NCI-H1417 (cell line): ENCODE measurements at places on chromosomes 1 and 21.
A peak's percentile ranks its signal among the peaks of the same experiment; 100 is the strongest.

- peak; percentile 63 for DNase-seq
Observed at GRCh38 chr1:78004719-78005447, at the start of gene DNAJB4. TSS of gene DNAJB4 (plus strand) at chr1:78004939. CDS start at chr1:78005111, 172 bp downstream.

GRCh38 chr1:177703888-177704446, 265.9 kb downstream of the SEC16B start:
- DNase-seq: no peak

GRCh38 chr1:227365473-227366431, 47.5 kb upstream of the CDC42BPA start:
- DNase-seq: no peak

GRCh38 chr1:155570593-155570990, 8.0 kb upstream of the ASH1L start:
- no peak for DNase-seq

DNA sequence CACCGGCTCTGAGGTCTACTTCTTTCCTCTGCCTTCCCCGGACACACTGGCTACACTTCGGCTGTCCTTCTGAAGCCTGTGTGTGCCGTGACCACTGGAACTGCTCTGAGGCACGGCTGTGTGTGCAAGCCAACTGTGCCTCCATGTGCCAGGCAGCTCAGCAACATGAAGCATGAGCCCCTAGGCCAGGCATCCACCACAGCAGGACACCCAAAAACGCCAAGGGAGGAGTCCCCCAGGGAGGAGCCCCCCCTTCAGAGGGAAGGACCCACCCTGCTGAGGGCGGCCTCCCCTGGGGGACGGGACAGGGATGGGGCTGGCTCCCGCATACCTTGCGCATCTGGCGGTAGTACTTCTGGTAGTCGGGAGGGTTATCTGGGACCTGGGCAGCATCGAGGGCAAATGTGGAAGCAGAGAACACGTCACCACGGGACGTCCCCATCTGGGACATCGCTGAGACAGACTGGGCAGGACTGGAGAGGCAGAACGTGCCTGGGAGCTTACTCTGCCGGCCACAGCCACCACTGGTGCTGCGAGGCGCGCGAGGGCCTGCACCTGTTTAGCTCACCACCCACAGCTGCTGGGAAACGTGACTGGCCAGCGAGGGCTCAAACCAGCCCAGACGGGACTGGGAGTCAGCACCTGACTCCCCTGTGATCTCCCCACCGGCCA, 20.5 kb downstream of the LSS start:
- DNase-seq: no peak

- no peak for DNase-seq
Observed at GRCh38 chr1:40130892-40131291, 30.3 kb upstream of the RLF start.

- DNase-seq: no peak
Observed at GRCh38 chr21:23130308-23130707, 2132.1 kb downstream of the NCAM2 start.

DNA sequence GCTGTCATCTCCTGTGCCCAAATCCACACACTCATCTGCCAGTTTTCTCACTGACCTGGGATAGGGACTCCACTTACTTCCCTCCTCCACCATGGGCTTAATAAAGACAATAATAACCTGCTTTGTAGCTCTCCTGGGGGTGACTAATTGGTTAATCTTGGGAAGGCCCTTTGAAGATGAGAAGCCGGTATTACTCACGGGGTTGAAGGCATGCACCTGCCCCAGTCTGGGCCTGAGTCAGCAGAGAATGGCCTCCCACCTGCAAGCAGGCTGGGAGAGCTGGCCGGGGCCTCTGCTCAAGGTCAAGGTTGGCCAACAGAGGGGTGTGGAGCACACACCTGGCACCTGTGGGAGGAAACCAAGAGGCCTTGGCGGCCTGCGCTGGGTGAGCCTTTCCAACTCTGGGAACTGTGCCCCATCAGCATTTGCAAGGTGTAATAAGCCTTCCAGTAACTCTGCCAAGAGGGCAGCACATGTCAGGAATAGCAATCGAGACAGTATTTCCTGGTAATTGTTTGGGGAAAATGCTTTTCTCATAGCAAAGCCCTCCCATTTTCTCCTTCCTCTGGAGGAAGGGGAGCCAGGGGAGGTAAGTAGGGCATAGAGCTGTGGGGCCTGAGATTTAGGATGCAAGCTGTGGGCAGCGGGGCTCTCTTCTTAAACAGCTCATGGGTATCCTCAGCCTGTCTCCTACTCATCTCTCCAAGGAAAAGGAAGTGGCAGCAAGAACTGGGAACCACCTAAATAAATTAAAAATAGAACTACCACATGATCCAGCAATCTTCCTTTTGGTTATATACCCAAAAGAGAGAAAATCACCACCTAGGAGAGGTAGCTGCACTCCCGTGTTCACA, 49.0 kb downstream of the TOMM20 start:
- peak; percentile 49 for DNase-seq

GRCh38 chr1:25562101-25562927, 18.9 kb downstream of the LDLRAP1 start:
- peak; percentile 9 for DNase-seq

DNA sequence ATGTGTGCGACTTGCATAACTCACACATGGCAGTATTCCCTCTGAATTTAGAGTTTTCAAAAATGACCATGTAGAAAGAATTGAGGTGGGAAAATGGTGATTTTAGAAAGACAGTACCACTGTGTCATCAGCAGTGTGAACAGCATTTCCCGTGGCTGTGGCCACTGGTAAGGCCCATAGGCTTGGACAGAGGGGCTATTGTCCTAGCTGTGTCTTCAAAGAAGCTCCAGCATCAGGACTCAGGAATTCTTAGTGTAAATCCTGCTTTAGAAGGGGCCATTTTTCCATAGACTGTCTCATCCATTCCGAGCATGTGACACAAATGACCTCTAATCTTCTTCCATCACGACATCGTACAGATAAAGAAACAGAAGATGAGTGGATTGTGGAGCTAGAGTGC, 119.3 kb upstream of the BACE2 start:
- no peak for DNase-seq

GRCh38 chr1:5565281-5566125, 426.7 kb downstream of the NPHP4 start:
- no peak for DNase-seq

DNA sequence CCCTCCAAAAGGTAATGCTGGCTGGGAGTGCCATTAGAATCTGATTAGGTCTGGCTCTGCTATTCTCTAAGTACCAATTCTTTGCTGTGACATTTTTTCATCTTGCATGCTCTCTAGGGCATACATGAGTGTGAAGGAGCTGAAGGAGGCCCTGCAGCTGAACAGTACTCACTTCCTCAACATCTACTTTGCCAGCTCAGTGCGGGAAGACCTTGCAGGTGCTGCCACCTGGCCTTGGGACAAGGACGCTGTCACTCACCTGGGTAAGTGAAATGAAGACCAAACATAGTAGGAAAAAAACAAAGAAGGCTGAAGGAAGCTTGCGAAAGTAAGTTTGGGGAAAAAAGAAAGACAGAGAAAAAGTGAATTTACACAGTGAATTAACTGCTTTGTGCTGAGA, 207.9 kb downstream of the PAPPA2 start:
- no peak for DNase-seq

- no peak for DNase-seq
Observed at GRCh38 chr1:5662744-5663126, 329.5 kb downstream of the NPHP4 start.

GRCh38 chr1:53419034-53419433, 40.2 kb upstream of the DMRTB1 start:
- DNase-seq: no peak

- no peak for DNase-seq
Observed at GRCh38 chr21:42236693-42237092, 17.8 kb downstream of the ABCG1 start.

DNA sequence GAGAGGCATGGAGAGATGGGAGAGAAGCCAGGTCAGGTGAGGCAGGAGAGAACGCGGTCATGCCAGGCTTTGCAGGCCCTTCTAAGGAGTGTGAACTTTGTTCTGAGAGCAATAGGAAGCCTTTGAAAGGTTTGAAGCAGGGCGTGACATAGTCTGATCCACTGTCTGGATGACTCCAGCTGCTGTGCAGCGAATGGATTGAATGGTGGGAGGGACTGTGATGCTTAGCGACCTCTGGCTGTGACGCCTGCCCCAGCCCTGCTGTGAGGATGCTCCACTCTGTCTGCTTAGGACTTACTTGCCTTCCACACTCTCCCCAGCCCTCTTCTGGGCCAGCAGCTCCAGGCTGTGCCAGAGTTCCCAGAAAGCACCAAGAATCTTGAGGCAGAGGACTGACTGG, 41.8 kb upstream of the POU3F1 start:
- peak; percentile 28 for DNase-seq

DNA sequence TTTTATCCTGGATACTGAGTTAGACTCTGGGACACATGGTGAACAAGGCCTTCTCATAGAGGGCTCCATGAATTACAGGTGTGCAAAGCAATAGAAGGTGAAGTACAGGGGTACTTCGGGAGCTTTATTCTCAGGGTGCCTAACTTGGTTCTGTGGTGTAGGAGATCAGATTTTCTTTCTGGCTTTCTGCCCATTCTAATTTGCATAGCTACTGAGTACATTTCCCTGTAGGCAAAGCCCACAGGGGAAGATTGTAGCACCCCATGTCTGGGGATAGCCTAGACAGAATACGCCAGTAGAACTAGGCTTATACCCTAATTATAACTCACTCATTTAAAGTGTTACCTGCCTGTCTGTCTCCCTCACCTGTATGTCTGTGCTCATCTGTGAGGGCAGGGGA, 49.7 kb downstream of the PGM1 start:
- DNase-seq: no peak

GRCh38 chr1:8152731-8153702, 126.9 kb upstream of the ERRFI1 start:
- DNase-seq: no peak

DNA sequence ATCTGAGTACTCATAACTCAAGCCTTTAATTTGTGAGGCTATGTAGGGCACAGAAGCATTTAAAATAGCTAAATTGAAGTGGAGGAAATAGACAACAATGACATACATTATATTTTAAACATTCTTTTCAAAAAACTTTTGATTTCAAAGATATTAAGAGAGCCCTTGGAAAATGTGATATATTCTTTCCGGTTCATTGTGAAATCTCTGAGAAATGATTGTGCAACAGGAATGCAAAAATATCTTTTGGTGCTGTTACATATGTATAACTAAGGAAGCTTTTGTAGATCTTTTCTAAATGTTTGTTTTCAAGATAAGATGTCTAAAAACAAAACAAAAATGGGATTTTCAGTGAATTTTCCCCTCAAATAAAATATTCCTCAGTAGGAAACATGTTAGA, 185.2 kb downstream of the LEPR start:
- DNase-seq: no peak
